ENCODE measurements at places on chromosomes 1 and 21. TPM values are rescaled to one million over a fixed set of nuclear protein-coding genes. Genes with fewer than 3 reads are reported as not detected.

DNM3 gene
- total RNA-seq: 3.3 TPM

KCNK1 gene
- 9.9 TPM for total RNA-seq

OLIG2 gene
- 2.0 TPM for total RNA-seq

GRCh38 chr1:55244476-55245099, 29.4 kb upstream of the USP24 start:
- no peaks in the 10 kb centered on the region for H3K27me3 ChIP-seq
- no peaks in the 10 kb centered on the region for H3K36me3 ChIP-seq
- no peak overlapping the region for H3K27ac ChIP-seq
- no peak overlapping the region for H3K4me3 ChIP-seq
- no peak for DNase-seq

GRCh38 chr1:7576946-7577657, 194.0 kb upstream of the VAMP3 start:
- peak; percentile 68 for DNase-seq
- no peaks in the 10 kb centered on the region for H3K36me3 ChIP-seq
- H3K4me1 ChIP-seq: no peaks in the 10 kb centered on the region
- H3K4me3 ChIP-seq: no peak overlapping the region
- H3K27ac ChIP-seq: no peak overlapping the region

DNA sequence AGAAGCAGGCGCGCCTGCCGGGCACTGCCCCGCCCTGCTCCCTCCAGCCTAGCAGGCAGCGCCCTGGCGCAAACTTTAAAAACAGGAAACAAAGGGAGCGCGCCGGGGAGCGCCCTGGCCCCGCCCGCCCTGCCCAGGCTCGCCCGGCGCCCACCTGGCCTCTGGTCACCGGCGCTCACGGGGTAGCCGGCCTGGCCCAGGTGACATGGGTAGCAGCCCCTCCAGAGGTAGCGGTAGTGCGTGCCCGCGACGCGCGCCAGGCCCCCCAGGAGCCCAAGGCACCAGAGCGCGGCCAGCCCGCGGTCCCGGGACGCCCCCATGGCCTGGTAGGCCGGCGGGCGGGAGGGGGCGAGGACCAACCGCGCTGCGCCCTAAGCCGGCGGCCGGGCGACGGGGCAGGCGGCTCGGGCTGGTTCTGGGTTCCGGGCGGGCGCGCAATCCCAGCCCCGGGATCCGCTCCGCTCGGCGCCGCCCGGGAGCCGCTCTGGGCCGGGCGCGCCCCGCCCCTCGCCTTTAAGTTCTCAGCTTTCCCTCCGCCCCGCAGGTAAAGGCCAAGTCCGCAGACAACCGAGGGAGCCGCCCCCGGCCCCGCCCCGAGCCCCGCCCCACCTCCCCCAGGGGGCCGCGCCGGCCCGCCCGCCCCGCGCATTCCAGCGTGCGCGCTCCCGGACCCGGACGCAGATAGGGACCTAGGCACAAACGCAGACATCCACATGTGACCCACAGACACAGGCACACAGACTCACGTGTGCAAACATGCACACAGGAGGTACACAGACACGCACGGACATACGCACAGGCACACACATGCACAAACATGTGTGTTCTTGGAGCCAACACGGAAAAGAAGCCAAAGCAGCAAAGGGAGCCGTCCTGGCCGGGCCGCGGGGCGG, 76.7 kb downstream of the ARHGEF16 start:
- H3K27me3 ChIP-seq: no peaks in the 10 kb centered on the region
- no peaks in the 10 kb centered on the region for H3K4me1 ChIP-seq
- peak overlapping the region; percentile 83 for H3K4me3 ChIP-seq
- DNase-seq: peak; percentile 92
- no peaks in the 10 kb centered on the region for H3K36me3 ChIP-seq

DNA sequence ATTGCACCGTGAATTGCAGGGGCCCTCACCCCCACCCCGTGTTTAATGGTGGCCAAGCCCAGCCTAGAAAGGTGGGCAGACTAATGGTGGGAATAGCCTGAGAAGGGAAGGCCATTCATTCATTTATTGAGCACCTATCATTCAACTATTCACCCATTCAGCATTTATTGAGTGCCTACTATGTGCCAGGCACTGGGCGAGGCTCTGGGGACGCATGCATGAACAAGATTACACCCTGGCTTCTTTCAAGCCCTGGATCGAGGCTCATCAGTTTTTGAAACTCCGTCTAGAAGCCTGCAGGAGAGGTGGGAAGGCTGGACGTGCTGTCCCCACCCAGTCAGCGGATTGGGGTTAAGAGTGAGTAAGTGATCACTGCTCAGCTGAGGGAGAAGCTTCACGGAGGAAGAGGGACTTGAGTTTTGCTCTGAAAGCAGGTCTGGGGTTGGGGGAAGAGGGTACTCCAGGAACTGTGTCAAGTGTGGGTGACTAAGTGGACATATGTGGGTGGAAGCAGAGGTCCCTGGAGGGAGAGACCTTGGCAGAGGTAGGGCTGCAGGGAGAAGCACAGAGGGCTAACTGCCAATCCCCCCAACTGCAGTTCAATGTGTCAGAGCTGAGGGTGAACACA, 35.6 kb downstream of the MEF2D start:
- peaks cover 2% of the 10 kb centered on the region for H3K4me1 ChIP-seq
- H3K4me3 ChIP-seq: no peak overlapping the region
- peaks cover 12% of the 10 kb centered on the region for H3K36me3 ChIP-seq
- no peaks in the 10 kb centered on the region for H3K27me3 ChIP-seq
- no peak overlapping the region for H3K27ac ChIP-seq
- no peak for DNase-seq

DNA sequence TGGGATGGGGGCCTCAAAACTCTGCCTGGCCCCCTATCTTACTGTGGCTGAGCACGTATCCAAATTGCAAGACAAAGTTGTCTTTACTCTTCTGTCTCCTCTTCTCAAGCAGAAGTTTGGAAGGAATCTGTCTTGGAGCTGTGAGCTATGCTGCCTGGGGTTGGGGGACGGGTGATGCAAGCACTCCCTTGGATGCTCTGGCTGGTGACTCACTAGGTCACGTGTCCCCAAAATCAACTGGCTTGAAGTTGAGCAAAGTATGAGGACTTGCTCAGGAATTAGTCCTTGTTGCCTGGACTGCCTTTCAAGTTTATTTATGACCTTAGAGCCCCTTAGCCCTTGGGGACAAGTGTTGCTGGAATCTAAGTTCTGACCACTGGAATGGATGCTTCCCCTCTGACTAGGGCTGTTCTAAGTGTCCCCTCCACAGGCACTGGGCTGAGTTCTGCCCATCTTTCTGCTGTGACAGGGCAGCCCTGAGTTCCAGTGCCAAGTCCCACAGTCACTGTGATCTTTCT, 269.5 kb downstream of the HHAT start:
- H3K27ac ChIP-seq: no peak overlapping the region
- no peak overlapping the region for H3K4me3 ChIP-seq

RGS8 gene
- total RNA-seq: 0.07 TPM

DNA sequence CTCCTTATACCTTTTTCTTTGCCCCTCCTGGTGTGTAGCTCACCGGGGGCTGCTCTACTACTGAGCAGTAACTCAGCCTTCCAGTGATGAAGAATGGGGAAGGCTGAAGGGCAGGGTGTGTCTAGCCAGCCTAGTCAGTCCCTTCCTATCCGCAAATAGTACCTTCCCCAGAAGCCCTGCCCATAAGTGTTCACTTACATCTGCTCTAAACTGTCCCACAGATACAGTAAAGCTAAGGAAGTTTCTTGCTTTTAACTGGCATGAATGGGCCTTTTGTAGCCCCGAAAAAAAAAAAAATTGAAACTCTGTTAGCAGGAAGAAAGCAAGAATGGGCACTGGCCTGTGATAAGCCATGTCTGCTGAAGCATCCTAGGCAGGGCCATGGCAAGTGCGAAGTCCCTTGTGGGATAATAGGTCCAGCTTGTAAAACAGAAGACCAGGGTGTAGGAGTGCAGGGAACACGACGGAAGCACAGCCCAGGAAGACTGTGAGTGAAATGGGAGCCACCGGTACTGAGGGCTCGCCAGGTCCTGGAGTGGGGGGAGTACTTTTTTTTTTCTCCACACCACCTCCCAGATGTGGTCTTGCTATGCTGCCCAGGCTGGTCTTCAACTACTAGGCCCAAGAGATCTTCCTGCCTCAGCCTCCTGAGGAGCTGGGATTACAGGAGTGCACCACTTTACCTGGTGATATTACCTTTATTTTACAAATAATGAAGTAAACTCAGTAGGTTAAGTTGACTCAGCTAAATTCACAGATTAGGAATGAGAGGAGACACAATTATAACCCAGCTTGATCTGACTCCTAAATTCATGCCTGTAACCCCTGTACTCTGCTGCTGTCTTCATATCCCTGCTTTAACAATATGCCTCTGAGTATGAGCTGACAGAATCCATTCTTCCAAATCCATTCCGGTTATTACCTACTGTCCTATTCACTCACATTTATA, 347.5 kb downstream of the SMYD3 start:
- H3K4me1 ChIP-seq: no peaks in the 10 kb centered on the region
- no peaks in the 10 kb centered on the region for H3K36me3 ChIP-seq
- no peaks in the 10 kb centered on the region for H3K27me3 ChIP-seq

- no peaks in the 10 kb centered on the region for H3K27me3 ChIP-seq
- H3K4me3 ChIP-seq: no peak overlapping the region
- no peaks in the 10 kb centered on the region for H3K36me3 ChIP-seq
- no peak for DNase-seq
- no peak overlapping the region for H3K27ac ChIP-seq
Observed at GRCh38 chr1:230125640-230126528, 58.8 kb downstream of the GALNT2 start.

CCDC185 gene
- not detected for total RNA-seq

GRCh38 chr1:183159960-183160359, 26.1 kb upstream of the LAMC2 start:
- H3K27me3 ChIP-seq: no peaks in the 10 kb centered on the region
- DNase-seq: no peak
- H3K4me1 ChIP-seq: no peaks in the 10 kb centered on the region
- no peak overlapping the region for H3K27ac ChIP-seq
- H3K36me3 ChIP-seq: no peaks in the 10 kb centered on the region

- H3K36me3 ChIP-seq: no peaks in the 10 kb centered on the region
- H3K4me1 ChIP-seq: no peaks in the 10 kb centered on the region
- H3K27me3 ChIP-seq: no peaks in the 10 kb centered on the region
Observed at GRCh38 chr1:117045644-117046043, 14.5 kb upstream of the TTF2 start.

LRRC39 gene
- 0.37 TPM for total RNA-seq

DNA sequence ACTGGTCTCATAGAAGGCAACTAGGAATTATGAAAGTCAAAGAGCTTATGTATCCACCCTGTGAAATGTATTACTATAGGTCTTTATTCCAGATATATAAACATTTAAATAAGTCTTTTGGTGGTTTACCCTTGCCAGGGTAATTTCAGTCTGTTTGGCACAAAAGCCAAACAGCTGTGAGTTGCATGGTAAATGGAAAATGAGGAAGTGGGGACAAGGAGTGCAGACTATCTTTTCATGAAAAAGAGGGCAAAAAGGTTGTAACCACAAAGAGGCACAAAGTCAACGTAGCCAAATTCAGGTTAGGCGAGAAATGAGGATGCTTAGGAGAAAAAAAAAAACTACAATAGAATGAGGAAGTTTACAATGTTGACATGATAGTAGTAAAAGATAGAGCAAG, 492.3 kb upstream of the PRMT6 start:
- DNase-seq: no peak
- H3K36me3 ChIP-seq: no peaks in the 10 kb centered on the region
- no peak overlapping the region for H3K4me3 ChIP-seq

OR2T11 gene
- not detected for total RNA-seq

GRCh38 chr1:94544706-94545490, 3.3 kb upstream of the F3 start:
- H3K27me3 ChIP-seq: no peaks in the 10 kb centered on the region
- H3K4me1 ChIP-seq: no peaks in the 10 kb centered on the region
- no peak for DNase-seq

PTPN7 gene
- total RNA-seq: 0.22 TPM

RPL11 gene
- 1,618 TPM for total RNA-seq

DNA sequence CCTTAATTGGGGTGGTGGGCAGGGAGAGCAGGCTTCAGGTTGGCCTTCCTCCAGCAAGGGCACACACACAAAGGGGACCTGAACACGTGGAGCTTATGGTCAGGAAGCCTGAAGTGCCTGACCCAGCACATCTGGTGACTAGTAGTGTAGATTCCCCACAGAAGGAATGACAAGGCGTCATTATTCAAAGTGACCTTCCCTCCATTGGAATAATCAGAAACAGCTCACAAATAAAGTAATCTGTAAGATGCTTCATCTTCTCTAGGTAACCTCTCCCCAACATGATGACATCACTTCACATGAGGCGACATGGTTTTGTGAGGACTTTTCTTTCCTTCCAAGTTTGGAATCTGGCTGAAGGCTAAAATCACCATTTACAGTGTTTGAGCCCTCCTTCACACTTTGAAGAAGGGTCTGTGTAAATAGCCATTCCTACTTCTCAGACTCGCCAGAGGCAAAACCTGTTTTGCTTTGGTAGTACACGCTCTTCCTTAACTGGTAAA, 32.8 kb upstream of the ERG start:
- H3K4me3 ChIP-seq: no peak overlapping the region
- DNase-seq: no peak
- H3K27me3 ChIP-seq: no peaks in the 10 kb centered on the region
- no peak overlapping the region for H3K27ac ChIP-seq
- no peaks in the 10 kb centered on the region for H3K4me1 ChIP-seq
- no peaks in the 10 kb centered on the region for H3K36me3 ChIP-seq

DNA sequence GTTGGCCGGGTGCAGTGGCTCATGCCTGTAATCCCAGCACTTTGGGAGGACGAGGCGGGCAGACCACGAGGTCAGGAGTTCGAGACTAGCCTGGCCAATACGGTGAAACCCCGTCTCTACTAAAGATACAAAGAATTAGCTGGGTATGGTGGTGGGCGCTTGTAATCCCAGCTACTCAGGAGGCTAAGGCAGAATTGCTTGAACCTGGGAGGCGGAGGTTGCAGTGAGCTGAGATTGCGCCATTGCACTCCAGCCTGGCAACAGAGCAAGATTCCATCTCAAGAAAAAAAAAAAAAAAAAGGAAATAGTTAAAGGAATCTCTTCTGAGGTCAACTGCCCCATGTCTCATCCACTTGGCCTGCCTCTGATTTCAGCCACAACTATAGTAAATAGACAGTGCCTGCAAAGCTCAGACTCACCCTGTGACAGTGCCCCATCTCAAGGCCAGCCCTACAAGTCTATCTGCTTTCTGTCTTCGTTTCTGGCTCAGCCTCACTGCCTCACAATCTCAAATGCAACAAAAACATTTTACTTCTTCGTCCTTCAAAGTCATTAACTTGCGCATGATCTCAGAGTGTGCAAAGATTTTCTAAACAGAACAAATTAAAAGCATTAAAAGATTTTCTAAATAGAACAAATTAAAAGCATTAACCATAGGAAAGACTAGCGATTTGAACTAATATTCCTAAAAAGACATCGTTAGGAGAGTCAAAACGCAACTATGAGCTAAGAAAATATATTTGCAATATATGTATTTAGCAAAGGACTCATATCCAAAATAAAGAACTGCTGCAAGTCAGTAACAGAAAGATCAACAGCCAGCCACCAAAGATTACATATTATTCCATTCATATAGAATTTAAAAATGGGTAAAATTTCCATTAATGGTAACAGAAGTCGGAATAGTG, 65.0 kb upstream of the PRDX6 start:
- no peaks in the 10 kb centered on the region for H3K27me3 ChIP-seq

Data from H9 (cell line).